NCI-H510A (cell line): ENCODE measurements at places on chromosomes 7 and 10.

GRCh38 chr7:30348083-30348560 is 63.7 kb downstream of the ZNRF2 start:
- no peak for DNase-seq

DNA sequence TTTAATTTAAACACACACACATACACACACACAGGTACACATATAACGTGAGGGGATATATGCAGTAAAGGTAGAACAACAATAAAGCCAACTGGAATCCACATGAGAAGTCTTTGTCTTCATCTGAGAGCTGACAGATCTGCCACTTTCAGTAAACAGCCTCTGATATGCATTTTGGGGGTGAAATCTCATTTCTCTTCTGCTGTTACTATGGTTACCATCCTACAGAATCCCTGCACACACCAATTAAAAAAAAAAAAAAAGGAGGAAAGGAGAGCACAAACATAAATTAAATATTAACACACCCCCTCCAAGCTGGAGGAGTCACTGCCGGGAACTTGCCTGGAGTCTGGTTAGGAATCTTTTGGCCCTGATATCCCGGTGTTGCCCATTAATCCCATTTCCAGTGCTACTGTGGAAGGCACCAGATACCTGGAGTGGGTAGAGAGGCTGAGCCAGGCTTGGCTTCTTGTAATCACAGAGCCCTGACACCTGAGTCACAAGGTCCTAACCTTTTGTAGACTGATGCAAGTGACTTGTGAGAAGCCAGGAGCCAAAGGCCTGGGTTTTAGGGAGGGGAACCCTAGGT is 169.1 kb downstream of the LHFPL3 start:
- no peak for DNase-seq

GRCh38 chr10:127945341-127945758 is 38.4 kb downstream of the PTPRE start:
- DNase-seq = no peak

- no peak for DNase-seq
Measured at GRCh38 chr7:148856578-148856881, 27.6 kb downstream of the EZH2 start.

DNA sequence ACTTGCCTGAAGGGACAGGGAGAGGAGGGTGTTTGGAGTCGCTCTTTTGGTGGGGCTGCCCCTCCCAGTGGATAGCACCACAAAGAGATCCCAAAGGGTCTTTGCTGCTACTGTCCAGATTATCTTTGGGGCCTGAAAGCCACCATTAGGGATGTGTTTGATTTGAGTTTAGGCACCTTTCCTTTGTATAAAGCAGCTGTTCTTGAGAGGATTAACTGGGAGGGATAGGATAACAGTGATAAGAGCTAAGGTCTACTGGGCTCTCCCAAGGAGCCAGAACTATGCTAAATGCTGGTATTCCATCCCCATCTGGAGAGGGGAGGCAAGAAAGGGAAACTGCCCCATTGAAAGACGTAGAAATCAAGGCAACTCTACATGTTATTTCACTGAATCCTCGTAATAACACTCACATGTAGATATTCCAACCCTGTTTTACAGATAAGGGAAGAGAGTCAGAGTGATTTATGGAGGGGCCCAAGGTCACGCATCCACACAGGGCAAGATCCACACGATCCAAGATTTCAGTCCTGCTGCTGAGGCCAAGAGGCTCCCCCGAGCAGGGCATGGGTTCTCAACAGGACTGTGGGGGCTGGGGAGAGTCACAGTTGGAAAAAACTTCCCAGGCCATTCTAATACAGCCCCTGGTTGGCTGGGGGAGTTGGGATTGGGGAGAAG is 11.1 kb upstream of the TCF7L2 start:
- no peak for DNase-seq

DNA sequence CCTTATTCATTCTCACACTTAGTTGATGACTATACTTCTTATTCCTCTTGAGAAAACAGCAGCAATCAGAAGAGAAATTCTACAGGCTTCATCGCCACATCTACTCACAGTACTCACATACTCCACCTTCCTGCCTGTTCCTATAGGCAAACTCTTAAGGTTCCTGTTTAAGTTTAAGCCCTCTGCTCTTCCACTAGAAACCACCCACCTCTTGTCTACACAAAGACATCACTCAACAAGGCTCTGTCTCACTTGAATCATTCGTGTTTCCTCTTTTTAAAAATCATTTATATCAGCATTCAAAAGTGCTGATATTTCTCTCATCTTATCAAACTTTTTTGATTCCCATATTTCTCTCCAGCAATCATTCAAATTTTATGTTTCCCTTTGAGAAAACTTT is 85.5 kb upstream of the ADO start:
- DNase-seq = no peak

DNA sequence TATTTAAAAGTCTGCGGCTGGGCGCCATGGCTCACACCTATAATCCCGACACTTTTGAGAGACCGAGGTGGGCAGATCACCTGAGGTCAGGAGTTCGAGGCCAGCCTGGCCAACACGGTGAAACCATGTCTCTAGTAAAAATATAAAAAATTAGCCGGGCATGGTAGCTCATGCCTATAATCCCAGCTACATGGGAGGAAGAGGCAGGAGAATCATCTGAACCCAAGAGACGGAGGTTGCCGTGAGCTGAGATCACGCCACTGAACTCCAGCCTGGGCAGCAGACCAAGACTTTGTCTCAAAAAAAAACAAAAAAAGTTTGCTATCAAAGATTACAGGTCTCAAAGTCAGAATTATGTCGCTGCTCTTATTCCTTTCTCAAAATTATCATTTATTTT is 55.5 kb downstream of the HIBADH start:
- no peak for DNase-seq

- DNase-seq = no peak
Measured at GRCh38 chr10:389261-389790, 254.1 kb downstream of the ZMYND11 start.

DNA sequence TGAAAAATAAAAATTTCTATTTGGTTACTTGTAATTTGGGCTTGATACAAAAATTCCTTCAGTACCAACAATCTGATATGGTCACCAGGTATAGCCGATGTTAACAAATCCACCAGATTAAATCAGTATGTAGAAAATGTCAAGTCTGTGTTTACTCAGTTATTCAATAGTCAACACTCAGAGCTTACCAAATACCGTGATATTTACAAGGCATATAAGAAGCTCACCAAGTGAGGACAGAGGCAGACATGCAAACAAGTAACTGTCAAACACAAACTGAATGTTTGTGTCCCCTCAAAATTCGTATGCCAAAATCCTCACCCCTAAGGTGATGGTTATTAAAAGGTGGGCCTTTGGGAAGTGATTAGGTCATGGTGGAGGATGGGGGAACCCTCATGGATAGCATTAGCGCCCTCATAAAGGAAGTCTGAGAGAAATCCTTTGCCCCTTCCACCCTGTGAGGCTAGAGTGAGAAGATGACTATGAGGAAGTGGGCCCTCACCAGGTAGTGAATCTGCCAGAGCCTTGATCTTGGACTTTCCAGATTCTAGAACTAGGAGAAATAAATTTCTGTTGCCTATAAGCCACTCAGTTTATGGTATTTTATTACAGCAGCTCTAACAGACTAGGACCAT is 63.1 kb downstream of the TES start:
- DNase-seq = no peak

DNA sequence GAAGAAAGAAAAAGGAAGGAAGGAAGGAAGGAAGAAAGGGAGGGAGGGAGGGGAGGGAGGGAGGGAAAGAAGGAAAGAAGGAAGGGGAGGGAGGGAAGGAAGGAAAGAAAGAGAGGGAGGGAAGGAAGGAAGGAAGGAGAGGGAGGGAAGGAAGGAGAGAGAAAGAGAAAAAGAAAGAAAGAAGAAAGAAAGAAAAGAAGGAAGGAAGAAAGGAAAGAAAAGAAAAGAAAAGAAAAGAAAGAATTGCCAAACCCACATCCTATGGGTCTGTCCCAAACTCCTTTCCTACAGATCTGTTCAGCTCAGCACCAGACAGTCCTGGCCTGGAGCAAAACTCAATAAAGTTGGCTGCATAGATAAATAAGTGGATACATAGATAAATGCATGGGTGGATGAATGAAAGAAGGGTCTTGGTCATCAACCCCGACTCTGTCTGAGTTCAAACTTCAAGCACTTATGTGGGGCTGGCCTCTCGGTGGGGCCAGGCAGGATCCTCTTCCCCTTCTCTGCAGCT is 17.2 kb upstream of the TLX1 start:
- no peak for DNase-seq

GRCh38 chr7:2633538-2634266 is 1.9 kb downstream of the TTYH3 start:
- no peak for DNase-seq

- no peak for DNase-seq
Measured at GRCh38 chr10:77888356-77888703, 38.2 kb downstream of the DLG5 start.

DNA sequence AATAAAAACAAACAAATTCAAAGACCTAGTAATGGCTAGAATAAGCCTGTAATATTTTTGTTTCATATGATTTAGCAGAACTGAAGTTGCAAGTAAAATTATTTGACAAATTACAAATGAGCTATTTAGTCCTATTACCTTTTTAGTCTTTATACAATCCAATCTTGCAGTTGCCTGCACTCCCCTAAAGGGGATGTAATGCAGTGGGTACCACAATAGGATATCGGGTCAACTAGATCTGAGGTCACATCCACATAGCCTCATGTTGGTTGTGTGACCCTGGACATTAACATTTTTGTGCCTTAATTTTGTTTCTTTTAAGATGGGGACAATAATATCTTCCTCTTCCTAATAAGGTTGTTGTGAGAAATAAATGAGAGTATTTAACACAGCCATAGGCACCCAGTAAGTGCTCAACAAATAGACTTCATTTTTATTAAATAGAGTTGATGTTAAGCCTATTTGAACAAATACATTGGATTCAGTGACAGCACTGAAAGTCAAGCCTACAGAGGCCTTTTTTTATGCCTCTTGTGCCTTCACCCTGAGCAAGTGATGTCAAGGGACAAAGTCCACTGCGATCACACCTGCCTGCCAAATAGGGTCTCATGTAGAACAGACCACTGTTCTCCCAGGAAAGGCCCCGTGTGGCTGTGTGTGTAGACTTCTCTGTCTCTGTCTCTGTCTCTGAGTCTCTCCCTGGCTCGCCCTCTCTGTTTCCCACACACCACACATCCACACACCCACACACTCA is 124.8 kb downstream of the EVX1 start:
- no peak for DNase-seq

GRCh38 chr7:68321076-68321639 is 1277.1 kb upstream of the AUTS2 start:
- peak; percentile 19 for DNase-seq

GRCh38 chr7:43632746-43633145 is 49.8 kb downstream of the STK17A start:
- no peak for DNase-seq

DNA sequence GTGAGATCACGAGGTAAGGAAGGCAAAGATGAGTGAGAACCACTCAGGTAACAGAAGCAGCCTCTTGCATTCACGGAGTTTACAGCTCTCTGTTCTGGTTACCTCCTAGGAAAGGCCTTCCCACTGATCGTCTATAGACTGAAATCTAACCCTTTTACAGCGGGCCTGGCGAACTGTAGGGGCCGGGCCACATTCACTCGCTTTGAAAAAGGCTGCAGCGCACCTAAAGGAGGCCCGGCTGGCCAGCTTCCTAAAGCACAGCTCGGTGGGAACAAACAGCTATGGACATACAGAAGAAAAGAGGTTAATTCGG is 565 bp downstream of the ATP5MK start:
- peak; percentile 2 for DNase-seq

- DNase-seq = no peak
Measured at GRCh38 chr10:129411393-129411705, 55.7 kb upstream of the MGMT start.

GRCh38 chr10:5961405-5962100 is 15.8 kb downstream of the IL15RA start:
- DNase-seq = no peak

GRCh38 chr7:123744416-123744815 is 4.4 kb downstream of the WASL start:
- no peak for DNase-seq

DNA sequence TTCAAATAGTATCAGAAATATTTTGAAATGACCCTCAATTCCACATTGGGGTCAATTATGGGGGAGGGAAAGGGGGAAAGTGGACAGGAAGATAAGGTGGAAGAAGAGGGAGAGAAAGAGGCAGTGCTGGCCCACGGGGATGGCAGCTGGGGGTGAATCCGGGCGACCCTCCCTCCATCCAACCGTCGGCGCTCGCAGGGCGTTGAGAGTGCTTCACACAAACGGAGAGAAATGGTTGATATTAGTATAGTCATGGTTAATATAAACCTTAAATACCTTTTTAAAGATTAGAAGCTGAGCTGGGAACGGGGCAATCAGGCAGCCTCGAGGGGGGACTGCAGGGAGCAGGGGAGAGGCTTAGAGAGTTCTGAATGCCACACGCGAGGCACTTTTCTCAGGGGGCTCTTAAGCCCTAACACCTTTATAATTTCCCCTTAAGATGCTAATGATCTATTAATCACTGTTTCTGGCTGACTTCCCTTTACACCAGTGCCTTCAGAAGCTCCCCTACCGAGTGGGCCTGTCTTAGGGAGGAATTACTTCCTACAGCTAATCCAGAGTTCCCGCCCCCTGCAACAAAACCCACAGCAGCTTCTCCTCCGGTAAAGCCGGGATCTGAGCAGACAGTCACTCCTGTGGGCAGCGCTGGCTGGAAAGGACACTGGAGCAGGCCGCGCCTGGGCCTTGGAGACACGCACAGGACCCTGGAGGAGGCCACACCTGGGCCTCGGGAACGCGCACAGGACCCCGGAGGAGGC is 39.5 kb downstream of the PRKAG2 start:
- DNase-seq = no peak

GRCh38 chr7:97013134-97013844 is 7.9 kb downstream of the DLX6 start:
- DNase-seq = no peak

DNA sequence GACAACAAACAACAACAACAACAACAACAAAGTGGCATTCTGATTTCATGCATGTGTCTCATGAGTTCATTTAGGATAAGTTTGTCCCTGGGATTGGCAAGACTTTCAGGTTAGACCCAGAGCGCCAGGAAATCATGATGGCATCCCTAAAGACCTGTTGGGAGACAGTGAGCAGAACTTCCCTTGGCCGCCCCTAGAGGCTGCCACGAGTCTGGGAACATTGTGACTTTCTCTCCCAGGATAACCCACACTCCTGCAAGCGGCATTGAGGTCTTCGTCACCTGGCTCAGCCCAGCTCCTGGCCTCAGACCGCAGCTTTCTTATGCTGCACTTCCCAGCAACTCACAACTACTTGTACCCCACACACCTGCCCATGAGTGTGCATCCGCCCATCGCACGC is 80.5 kb upstream of the RNF32 start:
- DNase-seq = no peak

DNA sequence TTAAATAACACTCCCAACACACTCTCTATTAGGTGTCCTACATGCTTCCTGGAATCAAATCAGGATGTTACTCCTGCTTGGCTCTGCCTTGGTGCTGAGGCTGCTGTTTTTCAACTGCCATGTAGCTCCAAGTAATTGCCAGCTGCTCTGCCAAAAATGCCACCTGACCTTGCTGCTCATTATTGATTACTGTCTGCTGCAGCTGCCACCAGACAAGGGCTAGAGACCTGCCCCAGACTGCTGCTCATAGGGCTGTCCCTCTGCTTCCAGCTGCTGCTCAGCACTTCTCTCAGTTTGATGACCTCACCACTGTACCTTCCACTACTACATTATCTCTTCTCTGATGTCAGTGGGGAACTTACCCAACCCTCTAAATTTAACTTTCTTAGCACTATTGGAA is 102.5 kb downstream of the PCLO start:
- peak; percentile 66 for DNase-seq

- no peak for DNase-seq
Measured at GRCh38 chr10:112258407-112258806, 24.8 kb upstream of the TECTB start.
